ENCODE measurements at places on chromosomes 7 and 10.

GRCh38 chr10:98255146-98255877 lies 12.7 kb downstream of the LOXL4 start:
- DNase-seq = no peak

- no peak for DNase-seq
Measured at GRCh38 chr10:126314863-126315493, 73.3 kb downstream of the ADAM12 start.

GRCh38 chr7:141128506-141128905 lies 54.6 kb downstream of the TMEM178B start:
- no peak for DNase-seq

GRCh38 chr7:48170506-48170905 lies 752 bp upstream of the ABCA13 start:
- DNase-seq = no peak

- no peak for DNase-seq
Measured at GRCh38 chr10:114052255-114052654, 8.6 kb downstream of the ADRB1 start.

- no peak for DNase-seq
Measured at GRCh38 chr10:71597821-71598498, 121.6 kb downstream of the C10orf105 start.

DNA sequence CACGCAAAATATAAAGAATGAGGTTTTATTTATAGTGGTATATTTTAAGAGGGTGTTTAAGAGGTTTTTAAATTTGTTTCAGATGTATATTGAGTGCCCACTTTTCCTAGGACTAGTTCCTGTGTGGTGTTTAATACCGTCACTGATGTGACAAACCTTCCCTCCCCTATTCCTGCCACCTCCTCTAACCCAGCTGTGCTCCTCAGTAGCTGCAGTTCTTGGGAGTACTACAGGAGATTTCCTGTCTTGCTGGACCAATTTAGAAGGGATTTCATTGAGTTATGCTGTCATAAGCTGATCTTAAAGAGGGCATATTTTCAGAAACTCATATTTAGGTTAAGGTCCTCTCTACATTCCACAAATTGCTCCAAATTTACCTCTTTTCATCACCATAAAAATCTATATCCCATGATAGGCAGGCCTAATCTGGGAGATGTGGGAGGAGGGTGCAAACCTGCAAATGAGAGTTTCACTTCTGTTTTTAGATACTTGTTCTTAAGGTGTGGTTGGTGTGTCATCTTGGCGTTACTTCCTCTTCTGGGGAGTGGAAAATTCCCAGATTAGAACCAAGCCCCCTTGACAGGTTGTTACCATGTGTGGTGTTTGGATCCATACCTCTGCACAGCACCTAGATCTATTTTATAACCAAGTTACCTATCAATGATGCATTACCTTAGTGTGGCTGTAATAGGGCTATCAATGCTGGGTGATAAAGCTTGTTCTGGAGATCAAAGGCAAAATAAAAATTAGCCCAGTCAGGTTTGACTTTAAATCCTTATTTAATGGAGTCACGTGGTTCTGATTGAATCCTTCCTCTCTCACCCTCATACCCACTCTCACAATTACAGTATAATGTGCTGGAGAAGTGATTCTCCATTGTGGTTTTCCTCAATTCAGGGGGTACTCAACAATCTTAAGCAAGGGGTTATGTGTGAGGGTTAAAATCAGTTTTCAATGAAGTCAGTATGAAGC lies 141.1 kb downstream of the CDK14 start:
- DNase-seq = no peak

DNA sequence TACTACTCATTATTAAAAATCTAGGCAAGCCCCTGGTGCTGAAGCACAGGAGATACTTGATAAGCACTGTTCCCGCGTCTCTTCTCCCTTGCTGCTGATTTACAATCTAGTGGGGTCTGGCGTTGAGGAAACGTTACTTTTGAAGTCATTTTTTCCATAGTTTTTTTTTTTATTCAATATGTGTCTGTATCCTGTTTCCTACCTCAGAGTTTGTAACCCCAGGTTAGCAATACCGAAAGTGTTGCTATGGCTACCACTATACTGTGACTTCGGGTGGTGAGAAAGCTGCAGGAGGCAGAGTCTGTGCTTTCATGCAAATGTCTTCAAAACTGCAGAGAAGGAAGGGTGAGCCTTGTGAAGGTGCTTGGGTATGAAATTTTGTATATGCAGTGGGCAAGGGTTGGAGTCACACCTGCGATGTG lies 458.8 kb upstream of the GHITM start:
- no peak for DNase-seq

GRCh38 chr7:155164316-155164715 lies 94.2 kb downstream of the HTR5A start:
- no peak for DNase-seq

DNA sequence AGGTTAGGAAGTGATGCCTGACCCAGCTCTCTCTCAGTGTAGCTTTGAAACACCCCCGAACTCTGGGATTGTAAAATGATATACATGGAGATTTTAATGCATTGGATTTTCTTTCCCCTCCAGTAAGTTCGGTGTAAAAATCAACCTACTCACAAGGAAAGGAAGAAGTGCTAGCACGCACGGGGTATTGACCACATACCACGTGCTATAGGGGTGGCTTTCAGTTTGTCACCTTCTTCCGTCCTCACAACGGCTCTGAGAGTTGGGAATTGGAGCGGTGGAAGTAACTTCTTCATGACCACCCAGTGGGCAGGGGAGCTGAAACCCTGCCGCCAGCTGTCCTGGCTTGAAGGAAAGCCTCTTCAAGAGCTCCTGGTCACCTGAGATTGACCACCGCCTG lies 149.4 kb upstream of the PRR15 start:
- DNase-seq = no peak

DNA sequence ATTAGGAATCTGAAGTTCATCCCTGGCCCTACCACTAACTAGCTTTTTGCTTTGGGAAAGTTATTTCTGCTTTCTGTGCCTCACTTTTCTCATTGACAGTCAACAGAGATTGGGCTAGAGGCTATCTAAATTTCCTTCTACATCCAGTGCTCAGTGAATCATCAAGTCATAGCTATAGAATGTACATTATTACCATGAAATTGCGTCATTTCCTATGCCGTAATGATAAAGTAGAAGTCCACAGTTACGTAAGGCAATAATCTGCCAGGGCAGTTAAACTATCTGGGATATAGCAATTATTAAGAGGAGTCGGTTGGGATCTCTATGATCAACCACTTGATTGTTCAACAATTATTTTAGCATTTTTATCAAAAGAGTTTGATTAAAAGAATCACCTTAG lies 64.4 kb downstream of the ITGB8 start:
- DNase-seq = no peak

- no peak for DNase-seq
Measured at GRCh38 chr7:157177983-157178381, 39.3 kb downstream of the UBE3C start.

DNA sequence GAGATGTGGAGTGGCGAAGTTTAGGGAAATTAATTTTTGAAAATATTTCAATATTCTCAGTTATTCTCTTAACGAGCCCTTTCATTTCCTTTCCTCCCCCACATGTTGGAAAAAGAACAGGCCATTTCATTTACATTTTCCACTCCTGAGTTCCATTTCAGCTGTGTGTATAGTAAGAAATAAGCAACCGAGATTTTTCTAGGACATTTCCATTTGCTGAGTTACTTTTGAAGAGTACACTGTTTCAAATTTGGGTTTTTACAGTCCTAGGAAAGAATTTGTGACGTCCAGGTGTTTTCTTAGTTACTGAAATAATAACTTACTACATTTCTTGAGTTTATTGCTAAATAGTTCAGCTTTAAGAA lies 1.2 kb downstream of the SEPTIN7 start:
- DNase-seq = no peak

GRCh38 chr7:73890555-73891147 lies 29.7 kb downstream of the TMEM270 start:
- DNase-seq = no peak

- no peak for DNase-seq
Measured at GRCh38 chr7:149322737-149323136, 60.7 kb downstream of the ZNF783 start.

GRCh38 chr10:114626841-114627240 lies 31.2 kb downstream of the ABLIM1 start:
- no peak for DNase-seq

GRCh38 chr10:91690412-91690811 lies 57.5 kb upstream of the PPP1R3C start:
- no peak for DNase-seq

DNA sequence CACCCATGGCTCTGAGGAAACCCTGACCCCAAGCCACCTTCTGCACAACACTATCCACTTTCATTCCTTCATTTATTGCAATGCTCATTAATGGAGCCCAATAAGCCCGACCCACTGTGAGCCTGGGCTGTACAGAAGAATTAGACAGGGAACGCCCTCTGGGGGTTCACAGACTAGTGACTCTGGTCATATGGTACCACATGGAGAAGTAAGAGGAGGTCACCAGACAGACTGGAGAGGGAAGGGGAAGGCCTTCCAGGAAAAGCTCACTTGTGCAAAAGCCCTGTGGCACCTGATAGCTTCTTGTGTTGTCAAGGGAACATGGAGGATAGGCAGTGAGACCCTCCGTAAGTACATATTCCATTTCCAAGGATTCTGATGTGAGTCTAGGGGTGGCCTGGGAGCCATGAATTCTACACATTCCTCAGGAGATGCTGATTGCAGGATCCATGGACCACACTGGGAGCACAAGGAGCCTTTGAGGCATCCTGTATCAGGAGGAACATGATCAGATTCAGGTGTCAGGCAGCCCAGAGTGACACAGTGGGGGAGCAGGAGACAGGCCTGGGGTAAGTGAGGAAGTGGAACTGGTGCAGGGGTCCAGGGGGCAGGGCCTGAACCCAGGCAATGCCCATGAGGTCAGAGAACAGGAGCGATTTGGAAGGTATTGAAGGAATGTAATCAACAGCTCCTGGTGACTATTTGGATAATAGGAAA lies 19.9 kb downstream of the TMEM72 start:
- no peak for DNase-seq

GRCh38 chr7:46744957-46745706 lies 824.1 kb upstream of the IGFBP3 start:
- DNase-seq = no peak

DNA sequence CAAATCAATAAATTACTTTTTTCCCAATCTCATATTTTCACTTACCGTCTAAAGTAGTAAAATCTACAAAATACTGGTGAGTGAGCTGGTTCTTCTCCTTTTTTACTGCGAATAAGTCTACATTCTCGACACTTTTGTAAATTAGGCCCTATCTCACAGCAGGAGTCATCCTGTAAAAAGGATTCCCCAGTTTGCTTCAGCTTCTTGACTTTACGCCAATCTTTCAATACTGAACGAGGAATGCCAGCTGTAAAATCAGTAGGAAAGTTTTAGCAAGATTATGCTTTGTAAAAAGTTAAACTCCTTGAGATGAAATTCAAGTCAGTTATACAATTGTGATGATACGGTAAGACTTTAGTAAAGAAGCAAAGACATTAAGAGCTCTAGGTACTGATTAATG lies 67.3 kb downstream of the NRBF2 start:
- DNase-seq = no peak

GRCh38 chr10:114326795-114327194 lies 77.5 kb downstream of the AFAP1L2 start:
- no peak for DNase-seq

DNA sequence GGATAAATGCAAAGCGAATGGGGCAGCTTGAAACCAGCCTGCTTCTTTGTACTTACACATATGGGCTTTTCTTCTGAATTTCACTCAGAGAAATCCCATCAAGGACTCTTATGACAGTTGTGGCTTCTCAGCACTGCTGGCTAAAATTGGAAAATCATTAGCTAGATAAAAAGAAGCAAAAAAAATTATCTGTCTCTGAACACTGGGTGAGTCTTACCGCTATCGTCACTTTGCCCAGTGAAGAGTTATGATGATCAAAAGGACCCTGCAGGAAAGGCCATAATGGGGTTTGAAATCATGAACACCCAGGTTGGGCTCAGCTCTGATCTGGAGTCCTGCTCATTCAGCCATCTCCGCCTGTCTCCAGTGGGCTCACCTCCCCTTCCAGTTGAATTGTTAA lies 34.3 kb downstream of the AOAH start:
- DNase-seq = no peak

- DNase-seq = no peak
Measured at GRCh38 chr7:44121761-44122420, 1.5 kb downstream of the POLD2 start.

- no peak for DNase-seq
Measured at GRCh38 chr7:141820067-141820466, 21.2 kb downstream of the PRSS37 start.

- no peak for DNase-seq
Measured at GRCh38 chr7:44145969-44146911, 5.1 kb upstream of the MYL7 start.

GRCh38 chr7:22361320-22361719 lies 4.4 kb upstream of the RAPGEF5 start:
- DNase-seq = no peak

DNA sequence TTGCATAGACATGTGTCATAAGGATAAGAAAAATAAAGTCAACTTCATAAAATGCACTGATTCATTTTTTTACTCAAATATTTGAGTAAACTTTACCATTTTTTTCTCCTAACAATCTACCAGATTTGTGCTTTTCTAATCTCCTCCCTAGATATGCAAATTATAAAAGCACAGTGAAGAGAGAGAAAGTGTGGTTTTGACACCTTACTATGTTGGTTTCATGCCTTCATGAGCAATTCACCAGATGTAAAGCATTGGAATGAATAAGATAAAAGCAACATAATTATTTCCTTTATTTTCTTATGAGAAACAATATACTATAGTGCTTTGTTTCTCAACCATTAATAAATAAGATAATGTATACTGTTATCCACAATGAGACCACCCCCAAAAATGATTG lies 432.5 kb upstream of the PCDH15 start:
- DNase-seq = no peak

GRCh38 chr7:82317760-82318159 lies 125.8 kb downstream of the CACNA2D1 start:
- DNase-seq = no peak

GRCh38 chr7:8423057-8423456 lies 10.4 kb upstream of the NXPH1 start:
- no peak for DNase-seq

DNA sequence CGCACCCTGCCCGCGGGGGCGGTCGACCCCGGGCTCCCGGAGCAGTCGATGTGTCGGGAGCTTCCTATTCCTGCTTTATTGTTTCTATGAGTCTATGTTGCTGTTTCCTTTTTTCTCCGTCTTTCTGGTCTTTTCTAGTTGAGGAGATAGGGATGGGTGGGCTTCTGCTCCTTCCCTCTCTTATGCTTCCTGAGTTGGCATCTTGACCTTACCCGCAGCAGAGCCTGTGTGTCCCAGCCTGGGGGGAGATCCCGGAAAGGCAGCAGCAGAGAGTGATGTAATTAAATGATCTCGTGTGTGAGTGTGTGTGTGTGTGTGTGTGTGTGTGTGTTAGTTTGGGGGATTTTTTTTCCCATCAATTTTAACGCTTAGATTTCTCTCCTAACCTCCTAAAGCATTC lies 486 bp upstream of the SORCS1 start:
- DNase-seq = no peak

- peak; percentile 32 for DNase-seq
Measured at GRCh38 chr7:1025743-1026581, 18.4 kb upstream of the GPR146 start.

GRCh38 chr10:86644152-86644793 lies 10.1 kb upstream of the OPN4 start:
- no peak for DNase-seq

- DNase-seq = no peak
Measured at GRCh38 chr10:96280859-96281258, 9.5 kb upstream of the BLNK start.
